Colonic mucosa (tissue), 4 donors: ENCODE measurements at places on chromosomes 16 and 17. TPM values are rescaled to one million over a fixed set of nuclear protein-coding genes. Genes with fewer than 3 reads are reported as not detected.

Gene SHISA6
- 0.59 TPM for total RNA-seq

Gene STAT5B
- total RNA-seq, result 38.4 TPM

Gene HOXB4
- 2.5 TPM for total RNA-seq

- no peak for DNase-seq
Observed at GRCh38 chr17:44992242-44992939, 24.3 kb upstream of the C1QL1 start.
